Breast epithelium (tissue), 4 donors: ENCODE measurements at places on chromosomes 12 and 14. TPM values are rescaled to one million over a fixed set of nuclear protein-coding genes. Genes with fewer than 3 reads are reported as not detected.

NDRG2 gene
- 251 TPM for total RNA-seq

TRHDE gene
- total RNA-seq = 0.98 TPM

DNA sequence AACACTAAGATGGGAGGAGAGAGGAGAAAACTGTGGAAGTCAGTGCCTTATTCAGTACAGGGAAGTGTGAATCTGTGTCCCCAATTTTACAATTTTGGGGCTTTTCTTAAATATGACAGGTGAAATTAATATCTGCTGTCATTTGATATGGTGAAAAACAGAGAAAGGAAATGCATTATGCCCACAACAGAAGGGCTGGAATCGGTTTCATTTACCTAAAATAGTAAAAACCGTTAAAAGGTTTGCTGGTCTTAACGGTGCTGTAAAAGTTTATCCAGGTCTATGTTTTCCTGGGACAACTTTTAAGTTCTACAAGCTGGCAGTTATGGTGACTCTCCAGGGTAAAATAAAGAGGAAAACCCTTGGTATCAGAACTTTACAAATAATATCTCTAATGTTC is 310.8 kb downstream of the FUT8 start:
- no peaks in the 10 kb centered on the region for H3K36me3 ChIP-seq
- no peak for DNase-seq
- H3K27me3 ChIP-seq = no peaks in the 10 kb centered on the region

GRCh38 chr14:50619569-50620141 is 48.5 kb downstream of the SAV1 start:
- H3K27me3 ChIP-seq = no peaks in the 10 kb centered on the region
- no peak overlapping the region for H3K4me3 ChIP-seq
- no peaks in the 10 kb centered on the region for H3K4me1 ChIP-seq

DNA sequence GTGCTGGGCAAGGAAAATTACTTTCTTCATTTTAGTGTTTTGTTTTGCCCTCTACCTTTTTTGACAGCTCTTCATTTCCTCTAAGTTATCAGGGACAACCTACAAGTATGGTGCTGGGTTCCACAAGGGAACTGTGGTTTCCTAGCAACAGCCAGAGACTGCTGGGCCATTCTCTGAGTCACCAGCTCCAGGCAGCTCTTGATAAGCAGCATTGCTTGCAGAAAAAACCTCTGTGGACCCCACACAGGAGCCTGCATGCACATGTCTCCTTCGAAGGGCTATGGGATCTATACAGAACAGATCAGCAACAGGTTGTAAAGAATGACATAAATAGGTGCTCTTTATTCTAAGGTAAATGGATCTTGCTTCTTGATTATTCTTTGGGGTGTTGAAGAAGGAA is 81.0 kb upstream of the CCDC196 start:
- H3K4me1 ChIP-seq = no peaks in the 10 kb centered on the region
- H3K4me3 ChIP-seq = no peak overlapping the region
- H3K36me3 ChIP-seq = no peaks in the 10 kb centered on the region
- no peak for DNase-seq

GRCh38 chr14:74457565-74457895 is 31.5 kb upstream of the SYNDIG1L start:
- H3K36me3 ChIP-seq = no peaks in the 10 kb centered on the region
- H3K4me3 ChIP-seq = no peak overlapping the region
- no peak for DNase-seq

TEX22 gene
- total RNA-seq = 0.33 TPM

TCL1B gene
- not detected for total RNA-seq

ZNF268 gene
- total RNA-seq = 38.2 TPM

DNA sequence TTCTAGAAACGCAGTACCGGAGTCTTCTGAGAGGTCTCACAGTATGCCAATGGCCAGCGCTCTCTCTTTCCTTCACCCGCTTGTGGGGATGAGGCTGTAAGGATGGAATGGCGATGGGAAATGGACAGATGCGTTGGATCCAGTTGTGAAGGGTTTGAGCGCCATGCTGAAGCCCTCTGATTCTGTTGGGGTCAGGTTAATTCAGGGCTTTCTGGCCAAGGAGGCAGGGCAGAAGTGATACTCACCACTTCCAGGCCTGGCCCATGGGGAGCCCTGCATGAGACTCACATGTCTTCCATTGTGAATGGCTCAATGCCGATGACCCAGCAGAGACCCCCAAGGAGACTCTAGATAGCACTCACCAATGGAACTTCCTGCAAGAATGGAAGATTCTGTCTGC is 114.3 kb downstream of the BCL11B start:
- H3K27ac ChIP-seq = no peak overlapping the region
- H3K36me3 ChIP-seq = no peaks in the 10 kb centered on the region
- H3K4me1 ChIP-seq = peaks cover 7% of the 10 kb centered on the region
- no peaks in the 10 kb centered on the region for H3K27me3 ChIP-seq
- H3K4me3 ChIP-seq = no peak overlapping the region

TMTC1 gene
- 87.2 TPM for total RNA-seq

GRCh38 chr12:6754411-6754810 is 1.5 kb upstream of the MLF2 start:
- no peaks in the 10 kb centered on the region for H3K4me1 ChIP-seq
- H3K4me3 ChIP-seq = no peak overlapping the region
- DNase-seq = no peak

OR11H12 gene
- total RNA-seq = not detected

MIP gene
- not detected for total RNA-seq
